ENCODE measurements at places on chromosomes 1 and 21.

DNA sequence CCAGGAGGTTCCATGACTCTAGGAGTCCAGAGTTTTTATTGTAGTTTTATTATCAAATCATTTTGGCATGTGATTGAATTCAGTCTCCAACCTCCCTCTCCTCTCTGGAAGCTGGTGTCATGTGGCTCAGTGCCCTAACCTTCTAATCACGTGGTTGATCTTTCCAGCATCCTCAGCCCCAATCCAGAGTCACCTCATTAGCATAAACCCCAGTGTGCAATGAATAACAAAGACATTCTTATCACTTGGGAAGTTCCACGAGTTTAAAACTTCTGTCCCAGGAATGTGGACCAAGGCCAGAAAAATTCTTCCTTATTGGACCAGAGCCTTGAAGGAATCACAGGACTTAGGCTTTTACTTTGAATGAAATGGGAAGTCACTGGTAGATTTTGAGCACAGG, 52.2 kb downstream of the KIRREL1 start:
- no peak for DNase-seq

DNA sequence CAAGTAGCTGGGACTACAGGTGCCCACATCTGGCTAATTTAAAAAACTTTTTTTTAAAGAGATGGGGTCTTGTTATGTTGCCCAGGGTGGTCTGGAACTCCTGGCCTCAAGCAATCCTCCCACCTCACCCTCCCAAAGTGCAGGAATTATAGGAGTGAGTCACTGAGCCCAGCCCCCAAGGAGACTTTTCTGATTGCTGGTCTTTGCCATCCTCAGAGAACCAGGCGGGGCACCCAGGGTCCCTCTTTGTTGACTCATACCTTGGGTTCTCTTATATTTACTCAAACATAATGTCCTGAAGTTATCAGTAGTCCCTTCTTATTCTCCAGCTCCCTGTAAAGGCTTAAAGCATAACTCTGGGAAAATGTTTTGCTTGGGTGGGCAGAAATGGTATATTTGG, 51.1 kb downstream of the KIF26B start:
- DNase-seq, result no peak

- no peak for DNase-seq
These were observed 1.4 kb downstream of the FAM131C start for GRCh38 chr1:16072095-16072494.

DNA sequence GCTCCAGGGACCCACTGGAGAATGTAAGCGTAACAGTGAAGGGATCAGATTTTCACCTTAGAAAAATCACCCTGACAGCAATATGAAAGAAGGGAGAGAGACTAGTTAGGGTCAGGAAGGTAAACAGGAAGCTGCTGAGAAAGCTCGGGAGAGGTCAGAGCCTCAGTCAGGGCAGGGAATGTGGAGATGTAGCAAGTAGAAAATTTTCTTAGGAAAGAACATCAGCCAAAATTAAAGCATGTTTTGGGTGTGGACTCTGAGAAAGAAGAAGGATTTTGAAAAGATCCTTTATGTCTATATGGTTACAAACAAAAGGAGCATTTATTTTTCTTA, 16.7 kb upstream of the ERICH3 start:
- DNase-seq, result no peak

DNA sequence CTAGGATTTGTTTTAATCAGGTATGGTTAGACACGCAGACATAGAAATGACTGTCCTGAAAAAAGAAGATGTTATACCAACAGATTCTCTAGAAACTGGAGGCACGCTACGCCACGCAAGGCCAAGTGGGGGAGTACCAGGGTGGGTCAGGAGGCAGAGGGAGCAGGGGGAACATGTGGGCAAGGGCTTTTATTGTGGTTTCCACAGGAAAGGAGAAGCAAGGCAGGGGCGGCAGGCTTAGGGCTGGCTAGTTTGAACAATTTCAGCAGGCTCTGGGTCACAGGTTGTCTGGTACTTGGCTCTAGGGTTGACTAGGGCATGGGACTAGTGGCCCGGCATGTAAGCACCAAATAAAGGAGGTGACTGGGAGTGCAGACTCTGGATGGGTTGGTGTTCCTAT, 7.2 kb downstream of the MTARC2 start:
- no peak for DNase-seq

- DNase-seq, result no peak
These were observed 19.0 kb downstream of the MFN2 start for GRCh38 chr1:11999236-11999635.

DNA sequence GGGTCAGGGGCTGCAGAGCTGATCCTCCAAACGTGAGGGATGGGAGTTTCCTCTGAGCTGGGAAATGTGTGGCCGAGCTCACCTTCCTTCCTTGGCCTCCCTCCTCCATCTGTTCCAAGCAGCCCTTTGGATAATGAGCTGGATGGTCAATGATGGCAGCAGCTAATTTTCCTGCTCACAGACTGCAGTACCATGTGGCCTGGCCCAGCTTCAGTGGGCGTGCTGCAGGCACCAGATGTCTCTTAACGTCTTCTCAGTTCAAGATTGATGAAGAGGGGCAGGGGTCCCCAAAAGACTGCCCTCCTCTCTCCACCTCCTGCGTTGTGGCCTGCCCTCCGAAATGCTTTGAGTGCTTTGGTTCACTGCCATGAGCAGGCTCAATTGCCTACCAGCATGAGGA, 86.0 kb downstream of the UBIAD1 start:
- DNase-seq, result no peak

DNA sequence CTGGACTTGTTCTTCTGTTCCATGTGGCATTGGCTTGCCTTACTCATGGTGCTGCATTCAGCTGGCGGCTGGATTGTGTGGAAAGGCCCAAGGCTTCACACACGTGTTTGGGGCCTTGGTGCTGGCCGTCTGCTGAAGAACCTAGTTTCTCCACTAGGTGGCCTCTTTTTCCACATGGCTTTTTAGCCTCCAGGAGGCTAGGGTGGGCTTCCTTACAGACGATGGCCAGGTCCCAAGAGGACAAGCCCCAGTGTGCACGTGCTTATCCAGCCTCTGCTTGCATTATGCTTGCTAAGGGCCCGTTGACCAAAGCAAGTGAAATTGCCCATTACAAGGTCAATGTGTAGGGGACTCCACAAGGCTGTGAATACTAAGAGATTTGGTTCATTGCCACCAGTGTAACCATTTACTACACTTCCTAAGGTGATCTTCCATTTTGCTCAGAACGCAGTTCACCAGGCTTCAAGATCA, 47.5 kb upstream of the FOXO6 start:
- no peak for DNase-seq

DNA sequence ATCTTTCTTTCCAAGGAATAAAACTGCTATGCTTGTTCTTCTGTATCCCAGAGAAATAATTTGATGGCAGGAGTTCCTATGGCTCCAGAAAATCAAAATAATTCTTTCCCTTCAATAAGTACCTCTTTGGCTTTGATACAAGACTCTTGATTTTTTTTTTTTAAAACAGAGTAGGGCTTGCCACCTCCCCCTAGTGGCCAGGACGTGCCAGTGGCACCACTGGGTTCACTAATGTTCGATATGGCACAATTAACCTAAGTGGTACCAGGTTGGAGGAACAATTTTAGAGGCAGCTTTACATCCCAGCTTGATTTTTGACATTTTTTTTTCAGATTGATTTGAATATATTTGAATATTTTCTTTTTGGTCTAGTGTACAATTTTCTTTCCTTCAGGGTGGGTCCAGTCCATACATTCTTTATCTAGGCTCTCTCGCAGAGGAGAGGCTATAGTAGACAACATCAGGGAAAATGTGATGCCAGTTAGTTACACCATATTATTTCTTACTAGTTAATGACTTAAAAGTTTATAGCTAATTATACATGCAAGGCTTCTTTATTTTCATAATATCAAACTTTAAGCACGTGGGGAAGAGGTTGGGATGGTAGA, 330.9 kb downstream of the S1PR1 start:
- DNase-seq, result peak; percentile 2

DNA sequence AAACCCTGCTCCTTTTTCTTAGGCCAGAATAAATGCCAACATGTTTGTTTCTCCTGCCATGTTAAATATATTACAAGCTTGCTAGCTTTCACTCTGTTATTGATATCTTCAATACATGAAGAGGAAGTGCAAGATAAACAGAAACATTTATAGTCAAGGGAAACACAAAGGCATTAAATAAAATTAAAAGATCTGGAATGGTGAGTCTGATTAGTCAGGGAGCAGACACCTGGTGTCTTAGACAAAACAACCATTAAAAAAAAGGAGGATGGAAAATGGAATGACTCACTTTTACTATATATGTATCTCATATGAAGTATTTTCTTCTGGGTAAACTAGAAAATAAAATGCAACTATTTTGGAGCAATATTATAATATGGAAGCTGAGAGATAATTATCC, 123.3 kb downstream of the SMYD3 start:
- no peak for DNase-seq

- DNase-seq, result no peak
These were observed 5.5 kb downstream of the RHOC start for GRCh38 chr1:112701227-112702066.

DNA sequence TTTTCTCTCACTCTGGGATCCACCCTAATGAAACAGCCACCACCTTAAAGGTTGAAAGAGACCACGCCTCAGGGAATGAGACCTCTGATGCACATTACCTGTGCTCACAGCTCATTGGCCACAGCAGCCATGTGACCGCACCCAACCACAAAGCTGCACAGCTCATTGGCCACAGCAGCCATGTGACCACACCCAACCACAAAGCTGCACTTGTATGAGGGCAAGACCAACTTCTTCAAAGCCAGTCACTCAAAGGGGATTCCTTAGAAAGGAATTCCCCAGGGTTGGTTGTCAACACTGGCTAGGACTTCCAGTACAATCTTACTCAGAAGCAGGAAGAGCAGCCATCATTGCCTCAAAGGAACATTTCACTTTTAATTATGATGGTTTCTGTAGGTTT, 43.6 kb upstream of the PDE9A start:
- no peak for DNase-seq

GRCh38 chr1:13535227-13535626, 21.4 kb upstream of the LRRC38 start:
- no peak for DNase-seq

- DNase-seq, result no peak
These were observed 672.4 kb upstream of the TMPRSS15 start for GRCh38 chr21:19076031-19076430.

GRCh38 chr1:19436716-19437476, 48.4 kb downstream of the CAPZB start:
- no peak for DNase-seq

DNA sequence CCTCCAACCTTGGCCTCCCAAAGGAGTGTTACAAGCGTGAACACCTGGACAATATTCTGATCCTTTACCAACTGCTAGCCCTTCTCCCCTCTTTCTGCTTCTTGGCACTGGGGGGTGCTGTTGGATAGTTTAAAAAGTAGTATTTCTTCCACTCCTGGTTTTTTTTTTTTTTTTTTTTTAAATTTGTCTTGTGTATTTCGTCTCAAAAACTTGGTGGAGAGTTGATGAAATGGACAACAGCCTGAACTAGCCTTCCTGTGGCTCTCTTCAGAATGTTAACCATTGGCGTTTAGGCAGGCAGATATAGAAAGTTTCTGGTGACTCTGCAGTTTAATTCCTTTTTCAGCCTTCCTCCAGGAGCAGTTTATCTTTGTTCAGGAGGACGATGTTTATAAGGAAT, 69.7 kb upstream of the USP24 start:
- peak; percentile 13 for DNase-seq

DNA sequence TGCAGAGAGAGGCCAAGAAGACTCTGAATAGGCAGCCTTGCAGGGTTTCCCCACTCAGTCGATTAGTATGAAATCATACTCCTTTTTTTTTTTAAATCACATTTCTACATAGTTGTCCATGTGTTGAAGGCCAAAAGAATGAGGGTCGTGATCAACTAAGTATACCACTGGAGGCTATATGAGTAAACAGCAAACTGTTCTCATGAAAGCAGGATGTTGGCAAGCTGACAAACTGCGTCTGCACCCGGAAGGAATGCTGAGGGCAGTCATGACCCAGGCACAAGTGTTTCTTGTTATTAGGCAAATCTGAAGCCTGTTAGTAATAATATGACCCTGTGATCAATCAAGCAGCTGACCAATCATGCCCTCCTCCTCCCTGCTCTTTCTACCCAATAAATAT, 213.2 kb downstream of the USH2A start:
- DNase-seq, result no peak

All from NCI-H774 (cell line).